ENCODE measurements at places on chromosomes 4 and X.

DNA sequence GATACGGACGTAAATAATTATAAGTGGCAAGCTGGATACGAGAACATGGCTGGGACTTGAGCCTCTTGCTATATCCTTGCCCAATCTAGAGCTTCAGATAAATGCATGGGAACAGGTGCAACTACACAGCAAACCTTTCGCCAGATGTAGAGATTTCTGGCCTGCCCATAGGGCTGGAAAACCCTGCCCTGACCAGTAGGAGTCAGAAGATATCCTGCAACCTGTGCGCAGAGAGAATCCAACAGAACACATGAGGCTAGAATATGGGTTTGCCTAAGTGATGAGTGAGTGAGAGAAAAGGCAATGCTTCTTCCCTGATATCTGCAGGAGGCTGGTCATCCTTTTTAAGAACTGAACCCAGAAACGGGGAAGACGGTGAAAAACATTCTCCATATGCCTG is 805.3 kb upstream of the TENM3 start:
- no peak overlapping the region for H3K27ac ChIP-seq
- no peak for DNase-seq
- H3K27me3 ChIP-seq, result no peaks in the 10 kb centered on the region
- no peak overlapping the region for H3K4me3 ChIP-seq

DNA sequence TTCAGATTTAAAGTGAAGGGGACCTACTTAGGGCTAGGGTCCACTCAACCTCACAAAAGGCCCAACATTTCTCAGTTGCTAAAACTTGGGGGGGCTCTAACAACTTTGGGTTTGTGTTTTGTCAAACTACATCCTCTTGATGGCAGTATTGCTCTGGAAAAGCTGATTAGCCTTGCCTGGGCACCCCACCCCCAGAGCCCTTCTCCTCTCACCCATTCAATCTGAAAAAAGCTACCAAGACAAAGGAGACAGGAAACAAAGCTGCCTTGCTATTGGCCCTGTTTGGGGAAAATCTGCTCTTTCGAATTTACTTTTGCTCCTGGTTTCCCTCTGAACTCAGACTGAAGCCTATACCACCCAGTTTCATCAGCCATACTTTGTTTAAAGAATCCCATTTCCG is 195.2 kb upstream of the STK26 start:
- H3K4me3 ChIP-seq, result no peak overlapping the region
- no peaks in the 10 kb centered on the region for H3K4me1 ChIP-seq
- no peak for DNase-seq
- H3K36me3 ChIP-seq, result no peaks in the 10 kb centered on the region
- no peaks in the 10 kb centered on the region for H3K27me3 ChIP-seq

DNA sequence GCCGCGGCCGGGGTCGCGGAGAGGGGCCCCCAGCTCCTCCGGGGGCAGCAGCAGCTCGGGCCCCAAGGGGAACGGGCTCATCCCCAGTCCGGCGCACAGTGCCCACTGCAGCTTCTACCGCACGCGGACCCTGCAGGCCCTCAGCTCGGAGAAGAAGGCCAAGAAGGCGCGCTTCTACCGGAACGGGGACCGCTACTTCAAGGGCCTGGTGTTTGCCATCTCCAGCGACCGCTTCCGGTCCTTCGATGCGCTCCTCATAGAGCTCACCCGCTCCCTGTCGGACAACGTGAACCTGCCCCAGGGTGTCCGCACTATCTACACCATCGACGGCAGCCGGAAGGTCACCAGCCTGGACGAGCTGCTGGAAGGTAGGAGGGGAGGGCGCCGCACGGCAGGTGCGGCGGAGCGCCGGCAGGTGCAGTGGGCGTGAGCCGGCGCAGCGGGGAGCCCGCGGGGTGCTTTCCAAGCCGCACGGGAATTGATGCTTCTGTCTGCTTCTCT is 886 bp downstream of the DCLK2 start:
- peak overlapping the region; percentile 65 for H3K27ac ChIP-seq
- H3K4me3 ChIP-seq, result peak overlapping the region; percentile 60
- H3K4me1 ChIP-seq, result no peaks in the 10 kb centered on the region
- H3K27me3 ChIP-seq, result no peaks in the 10 kb centered on the region

GRCh38 chr4:95268819-95269565 is 279.8 kb downstream of the UNC5C start:
- H3K36me3 ChIP-seq, result no peaks in the 10 kb centered on the region

- H3K36me3 ChIP-seq, result no peaks in the 10 kb centered on the region
- H3K27me3 ChIP-seq, result no peaks in the 10 kb centered on the region
- no peak overlapping the region for H3K4me3 ChIP-seq
- H3K27ac ChIP-seq, result peak overlapping the region; percentile 29
Measured at GRCh38 chrX:16646366-16647138, 3.4 kb upstream of the S100G start.

DNA sequence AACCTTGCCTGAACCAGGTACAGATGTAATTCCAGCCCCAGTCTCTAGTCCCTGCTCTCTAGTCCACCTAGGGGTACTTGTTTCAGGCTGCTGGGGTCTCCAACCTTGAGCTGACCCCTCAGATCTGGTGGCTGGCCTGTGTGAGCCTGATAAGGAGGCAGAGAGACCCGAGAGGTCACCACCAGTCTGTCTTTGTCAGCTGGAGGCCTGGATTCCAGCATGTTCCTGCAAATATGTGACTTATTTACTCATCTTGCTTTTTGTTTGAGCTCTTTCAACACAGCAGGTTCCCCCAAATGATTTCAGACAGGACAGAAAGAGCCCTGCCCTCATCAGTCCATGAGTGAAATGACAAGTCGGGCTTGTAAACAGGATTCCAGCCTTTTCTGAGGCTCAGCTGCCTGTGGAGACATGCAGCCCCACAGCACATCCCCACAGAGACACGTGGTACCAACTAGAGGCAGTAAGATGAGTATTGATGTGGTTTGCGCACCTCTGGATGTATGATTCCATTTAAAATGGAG is 37.5 kb upstream of the STK26 start:
- no peak overlapping the region for H3K4me3 ChIP-seq
- H3K27ac ChIP-seq, result no peak overlapping the region
- no peaks in the 10 kb centered on the region for H3K36me3 ChIP-seq
- no peak for DNase-seq
- no peaks in the 10 kb centered on the region for H3K27me3 ChIP-seq

DNA sequence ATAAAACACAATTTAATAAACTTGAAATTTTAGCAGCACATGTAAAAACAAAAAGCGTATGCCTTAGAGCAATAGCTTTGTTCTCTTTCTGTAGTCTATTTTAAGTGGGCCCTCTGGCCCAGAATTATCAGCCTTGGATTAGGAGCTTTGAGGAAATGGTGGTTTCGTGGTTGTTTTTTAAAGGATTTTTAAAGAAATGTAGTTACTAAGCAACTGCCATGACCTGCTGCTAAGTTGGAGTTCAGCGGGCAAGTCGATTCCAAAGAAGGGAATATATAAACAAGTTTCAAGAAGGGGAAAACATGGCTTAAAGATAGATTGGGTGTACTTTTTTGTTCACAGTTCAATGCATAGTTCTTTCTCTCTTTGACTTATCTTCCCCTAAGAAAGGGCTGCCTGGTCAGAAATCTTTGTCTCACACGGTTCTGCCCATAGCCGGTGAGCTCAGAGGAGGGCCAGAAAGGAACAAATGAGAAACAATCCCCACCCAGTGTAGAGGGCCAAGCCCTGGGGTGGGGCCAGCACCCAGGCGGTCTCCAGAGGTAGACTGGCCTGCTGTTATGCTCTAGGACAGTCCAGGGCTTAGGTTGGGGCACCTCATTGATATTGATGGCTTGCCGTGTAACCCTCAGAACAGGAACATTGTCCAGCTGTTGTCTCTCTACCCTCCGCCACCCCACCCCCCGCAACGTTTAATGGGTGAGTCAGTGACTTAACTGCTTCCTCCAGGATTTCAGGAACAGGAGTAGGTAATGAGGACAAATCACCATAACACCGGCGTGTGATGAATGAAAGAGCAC is 32.5 kb downstream of the DLG3 start:
- peak overlapping the region; percentile 79 for H3K27ac ChIP-seq
- H3K36me3 ChIP-seq, result no peaks in the 10 kb centered on the region
- H3K4me1 ChIP-seq, result peaks cover 9% of the 10 kb centered on the region
- H3K27me3 ChIP-seq, result no peaks in the 10 kb centered on the region
- H3K4me3 ChIP-seq, result no peak overlapping the region

DNA sequence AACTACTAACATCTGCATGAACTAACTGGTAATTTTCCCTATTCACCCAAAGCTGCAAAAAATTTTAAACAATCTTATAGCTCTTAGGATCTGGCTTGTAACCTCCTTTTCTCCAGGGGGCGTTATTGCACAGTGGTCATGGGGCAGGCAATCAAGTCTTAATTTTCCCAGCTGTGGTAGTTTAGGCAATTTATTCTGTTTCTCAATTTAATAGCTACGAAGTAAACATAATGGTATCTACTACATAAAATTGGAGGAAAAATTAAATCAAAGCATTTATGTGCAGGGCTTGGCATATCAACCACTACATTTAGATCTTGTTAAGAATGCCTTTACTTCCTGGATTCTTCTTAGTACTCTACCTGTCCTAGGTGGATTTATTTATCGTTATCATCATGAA is 137.4 kb upstream of the GUCY1A1 start:
- H3K27me3 ChIP-seq, result no peaks in the 10 kb centered on the region
- no peak overlapping the region for H3K4me3 ChIP-seq
- H3K4me1 ChIP-seq, result no peaks in the 10 kb centered on the region
- H3K36me3 ChIP-seq, result no peaks in the 10 kb centered on the region
- no peak for DNase-seq
- H3K27ac ChIP-seq, result no peak overlapping the region

- no peak for DNase-seq
- H3K4me3 ChIP-seq, result no peak overlapping the region
- no peak overlapping the region for H3K27ac ChIP-seq
- no peaks in the 10 kb centered on the region for H3K4me1 ChIP-seq
- H3K36me3 ChIP-seq, result no peaks in the 10 kb centered on the region
- H3K27me3 ChIP-seq, result no peaks in the 10 kb centered on the region
Measured at GRCh38 chr4:60737858-60738257, 462.3 kb upstream of the ADGRL3 start.

DNA sequence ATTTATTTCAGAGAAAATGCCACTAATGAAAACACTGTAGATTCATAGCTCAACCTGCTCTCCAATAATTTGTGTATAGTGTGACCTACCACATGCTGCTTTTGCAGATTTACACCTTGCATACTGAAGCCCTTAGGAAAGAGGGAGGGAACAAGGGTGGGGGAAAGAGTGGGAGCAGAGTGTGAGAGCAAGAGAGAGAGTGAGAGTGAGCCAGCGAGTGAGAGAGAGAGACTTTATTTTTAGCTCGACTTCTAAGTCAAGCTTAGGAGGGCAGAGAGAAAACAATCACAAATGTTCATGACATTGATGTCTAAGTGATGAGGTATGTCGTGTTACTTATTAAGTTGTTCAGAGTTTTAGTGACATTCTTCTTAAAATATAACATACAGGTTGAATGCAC is 112.5 kb upstream of the HAND2 start:
- no peak overlapping the region for H3K27ac ChIP-seq
- no peaks in the 10 kb centered on the region for H3K27me3 ChIP-seq
- H3K4me3 ChIP-seq, result no peak overlapping the region

DNA sequence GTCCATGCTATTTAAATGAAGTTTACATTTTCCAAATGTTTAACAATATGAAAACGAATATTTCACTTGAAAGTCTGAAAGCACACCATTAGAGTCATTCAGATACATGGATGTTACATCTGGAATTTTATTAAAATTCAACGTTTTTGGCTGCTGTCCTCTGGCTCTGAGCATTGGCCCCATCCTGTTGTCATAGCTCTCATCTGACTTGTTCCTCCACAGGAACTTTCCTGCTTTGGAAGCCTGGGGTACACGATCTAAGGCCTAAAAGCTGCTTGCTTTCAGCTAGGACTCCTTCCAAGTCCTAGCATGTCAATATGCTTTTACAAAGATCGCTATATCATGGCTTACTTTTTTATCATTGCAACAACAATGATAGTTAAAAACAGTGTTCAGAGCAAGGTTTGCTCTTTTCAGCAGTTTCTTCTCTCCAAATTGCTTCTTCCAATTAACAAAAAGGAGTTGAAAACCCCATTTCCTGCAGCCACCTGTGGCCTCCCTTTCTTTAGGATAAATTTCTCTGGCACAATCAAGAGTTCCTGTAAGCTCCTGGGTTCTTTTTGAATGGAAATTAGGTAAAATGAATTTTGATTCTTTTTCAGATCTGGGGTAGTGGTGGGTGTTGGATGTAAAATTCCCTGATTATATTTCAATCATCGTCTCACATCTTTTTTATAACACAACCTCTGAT is 413.4 kb upstream of the AGA start:
- H3K4me3 ChIP-seq, result no peak overlapping the region
- H3K27ac ChIP-seq, result no peak overlapping the region
- no peaks in the 10 kb centered on the region for H3K4me1 ChIP-seq
- DNase-seq, result no peak
- H3K36me3 ChIP-seq, result no peaks in the 10 kb centered on the region

GRCh38 chrX:75115707-75116413 is 40.2 kb downstream of the ABCB7 start:
- no peak for DNase-seq
- no peak overlapping the region for H3K4me3 ChIP-seq

DNA sequence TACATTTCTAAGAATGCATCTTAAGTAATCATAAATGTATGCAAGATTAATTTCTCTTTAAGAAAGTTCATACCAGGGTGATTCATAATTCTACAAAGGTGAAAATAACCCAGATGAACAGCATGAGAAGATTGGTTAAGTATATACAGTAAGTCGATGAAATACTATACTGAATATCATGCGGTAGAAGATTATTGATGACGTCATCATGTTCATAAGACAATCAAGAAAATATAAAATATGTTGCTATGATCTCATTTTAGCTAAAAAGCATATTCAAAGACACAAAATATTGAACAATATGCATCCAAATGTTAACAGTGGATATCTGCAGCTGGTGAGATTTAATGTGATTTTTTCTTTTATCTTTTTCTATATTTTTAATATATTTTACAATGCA is 312.0 kb upstream of the FGF13 start:
- no peak for DNase-seq
- no peak overlapping the region for H3K27ac ChIP-seq
- no peaks in the 10 kb centered on the region for H3K36me3 ChIP-seq
- H3K4me1 ChIP-seq, result no peaks in the 10 kb centered on the region
- no peak overlapping the region for H3K4me3 ChIP-seq

GRCh38 chr4:76897536-76898384 is at the start of gene SOWAHB:
TSS of gene SOWAHB (minus strand) at chr4:76898144. CDS start at chr4:76897849, 295 bp downstream.
- peak within 1 kb of the TSS; percentile 66 for H3K4me3 ChIP-seq
- peaks cover 8% of the 10 kb centered on the region for H3K27me3 ChIP-seq
- H3K4me1 ChIP-seq, result peaks cover 1% of the 10 kb centered on the region
- H3K27ac ChIP-seq, result peak within 1 kb of the TSS; percentile 92

GRCh38 chr4:25888781-25889180 is 25.2 kb upstream of the SMIM20 start:
- H3K36me3 ChIP-seq, result no peaks in the 10 kb centered on the region
- DNase-seq, result no peak
- no peak overlapping the region for H3K4me3 ChIP-seq
- no peaks in the 10 kb centered on the region for H3K27me3 ChIP-seq
- H3K4me1 ChIP-seq, result no peaks in the 10 kb centered on the region

- H3K27me3 ChIP-seq, result no peaks in the 10 kb centered on the region
- no peaks in the 10 kb centered on the region for H3K4me1 ChIP-seq
- H3K4me3 ChIP-seq, result no peak overlapping the region
Measured at GRCh38 chrX:40260146-40260747, 162.5 kb upstream of the BCOR start.

Measured in colonic mucosa (tissue), 4 donors.